ENCODE measurements at places on chromosomes 11 and 22. TPM values are rescaled to one million over a fixed set of nuclear protein-coding genes. Genes with fewer than 3 reads are reported as not detected.

HINFP gene
- 41.4 TPM for total RNA-seq

DNA sequence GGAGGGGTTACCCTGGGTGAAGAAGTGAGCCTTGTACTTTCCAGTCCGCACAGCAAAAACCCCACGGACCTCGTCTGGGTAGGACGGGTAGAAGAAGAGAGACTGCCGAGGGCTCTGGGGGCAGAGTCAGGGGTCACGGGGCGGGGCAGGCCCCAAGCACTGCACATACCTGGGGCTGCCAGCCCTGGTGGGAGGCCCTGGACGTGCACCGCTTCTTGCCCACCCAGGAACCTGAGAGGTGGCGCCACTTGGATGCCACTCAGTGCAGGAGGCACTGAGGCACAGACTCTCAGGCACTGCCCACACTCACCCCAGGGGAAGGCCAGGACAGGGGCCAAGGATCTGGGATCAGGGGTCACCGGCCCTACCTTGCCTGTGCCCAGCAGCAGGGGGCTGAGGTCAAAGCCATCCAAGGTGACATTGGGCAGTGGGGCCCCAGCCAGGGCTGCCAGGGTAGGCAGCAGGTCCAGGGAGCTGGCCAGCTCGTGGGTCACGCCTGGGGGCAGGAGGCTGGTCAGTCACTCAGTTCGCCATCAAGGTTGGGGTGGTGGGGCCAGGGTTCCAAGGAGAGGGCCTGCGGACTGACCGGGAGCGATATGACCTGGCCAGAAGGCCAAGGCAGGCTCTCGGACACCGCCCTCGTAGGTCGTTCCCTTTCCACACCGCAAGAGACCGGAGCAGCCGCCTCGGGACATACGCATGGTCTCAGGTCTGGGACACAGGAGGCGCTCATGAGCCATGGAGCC lies 2.2 kb downstream of the ARSA start:
- DNase-seq, result no peak

DNA sequence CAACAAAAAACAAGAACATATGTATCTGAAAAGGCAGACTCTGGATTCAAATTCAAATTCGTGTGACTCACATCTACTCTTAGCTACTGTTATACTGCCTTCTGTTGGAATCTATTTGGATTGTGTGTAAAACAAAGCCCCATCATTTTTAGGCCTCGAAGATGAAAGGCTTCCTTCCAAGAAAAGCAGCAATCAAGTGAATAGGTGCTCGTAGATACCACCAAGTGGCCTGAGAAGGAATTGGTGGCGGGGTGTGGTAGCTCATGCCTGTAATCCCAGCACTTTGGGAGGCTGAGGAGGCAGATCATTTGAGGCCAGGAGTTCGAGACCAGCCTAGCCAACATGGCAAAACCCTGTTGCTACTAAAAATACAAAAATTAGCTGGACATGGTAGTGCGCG lies 4.2 kb downstream of the GRAMD1B start:
- DNase-seq, result peak; percentile 84

LRRN4CL gene
- 0.16 TPM for total RNA-seq

GRCh38 chr11:112958670-112959069 lies 2.5 kb upstream of the NCAM1 start:
- no peak for DNase-seq

GRCh38 chr11:115159207-115159606 lies 345.0 kb downstream of the CADM1 start:
- no peak for DNase-seq
